ENCODE measurements at places on chromosomes 11 and 22.

DNA sequence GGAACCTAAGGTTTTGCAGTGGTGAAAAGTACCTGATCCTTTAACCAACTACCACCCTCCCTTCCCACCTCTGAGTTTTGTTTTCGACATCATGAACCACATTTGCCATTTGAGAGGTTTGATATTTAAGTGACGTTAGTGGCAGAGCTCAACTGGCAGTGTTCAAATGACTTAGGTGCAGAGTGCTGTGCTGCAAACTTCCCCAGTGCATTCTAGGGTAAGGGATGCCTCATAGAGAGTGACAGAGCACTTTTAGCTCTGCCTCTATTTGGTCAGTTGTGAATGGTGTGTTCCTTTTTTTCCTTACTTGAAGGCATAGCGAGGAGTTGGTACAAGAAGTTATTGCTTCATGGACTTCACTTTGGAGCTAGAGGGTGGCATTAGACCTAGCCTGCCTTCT, 9.4 kb downstream of the BMAL1 start:
- no peak for DNase-seq

- no peak for DNase-seq
Observed at GRCh38 chr11:68353669-68354068, 41.3 kb downstream of the LRP5 start.

DNA sequence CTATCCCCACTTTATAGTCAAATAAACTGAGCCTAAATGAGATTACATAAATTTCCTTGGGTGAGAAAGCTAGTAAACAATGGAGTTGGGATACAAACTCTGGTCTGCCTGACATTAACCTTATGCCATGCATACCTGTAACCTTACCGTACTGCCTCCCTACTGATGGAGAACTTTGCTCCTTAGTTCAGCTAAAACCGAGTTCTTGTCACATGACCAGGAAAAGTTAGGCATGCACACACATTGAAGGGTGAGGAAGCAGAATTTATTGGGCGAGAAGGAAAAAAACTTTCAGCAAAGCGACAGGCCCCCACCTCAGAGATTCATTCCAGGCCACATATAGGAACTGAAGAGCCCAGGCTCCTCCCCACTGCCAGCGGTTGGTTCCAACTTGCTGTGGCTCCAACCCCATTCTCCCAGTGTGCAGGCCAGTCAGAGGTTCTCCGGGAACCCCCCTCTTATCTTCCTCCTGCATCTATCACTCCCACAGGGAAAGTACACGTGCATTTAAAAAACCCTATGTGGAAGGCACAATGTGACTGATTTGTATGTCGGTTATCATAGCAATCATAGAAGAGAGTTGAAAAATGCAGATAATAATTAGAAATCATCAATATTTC, 3.2 kb upstream of the PIWIL4 start:
- DNase-seq, result no peak

GRCh38 chr11:133172349-133172748, 360.0 kb downstream of the OPCML start:
- no peak for DNase-seq

GRCh38 chr11:88475991-88476418, 138.5 kb upstream of the CTSC start:
- DNase-seq, result no peak

DNA sequence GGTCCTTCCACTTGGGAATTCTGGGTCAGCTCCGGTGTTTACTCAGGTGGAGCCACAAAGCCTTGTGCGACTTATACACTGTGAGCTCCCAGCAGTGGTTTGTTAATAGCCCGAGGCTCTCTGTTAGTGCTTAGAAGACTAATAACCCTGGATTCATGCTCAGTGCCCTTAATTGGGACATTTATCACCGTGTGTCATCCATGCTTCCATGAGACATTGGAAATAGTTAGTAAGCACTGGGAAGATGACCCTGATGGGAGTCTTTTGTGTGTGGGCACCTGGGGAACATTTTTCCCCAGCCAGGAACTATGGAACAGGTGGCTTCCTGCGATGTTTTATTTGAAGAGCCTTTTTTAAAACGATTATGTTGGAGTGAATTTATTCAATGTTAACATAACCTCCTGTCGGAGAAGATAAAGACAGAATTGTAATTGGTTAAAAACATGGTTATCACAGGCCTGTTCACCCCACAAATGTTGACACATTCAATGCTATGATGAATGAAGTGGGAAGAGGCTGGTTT, 188.9 kb downstream of the MYO18B start:
- DNase-seq, result no peak

GRCh38 chr22:21098099-21098671, 52.4 kb downstream of the LRRC74B start:
- no peak for DNase-seq

DNA sequence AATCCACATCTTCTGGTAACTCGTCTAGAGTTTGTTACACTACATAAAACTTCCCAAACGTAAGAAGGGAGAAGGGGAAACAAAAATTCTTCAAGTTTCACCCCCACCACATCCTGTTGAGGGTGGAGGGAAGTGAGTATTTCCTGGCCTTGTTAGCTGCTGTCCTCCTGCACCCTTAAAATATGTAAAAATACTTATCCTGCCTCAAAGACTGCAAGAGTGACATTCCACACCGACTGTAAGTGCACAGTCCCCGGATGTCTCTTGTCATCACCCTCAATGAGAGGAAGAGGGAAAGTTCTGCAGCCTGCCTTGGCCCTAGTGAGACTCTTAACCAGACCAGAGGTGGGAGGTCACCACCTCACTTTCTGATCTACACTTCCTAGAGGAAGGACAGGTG, 3.3 kb downstream of the TMEM121B start:
- no peak for DNase-seq

GRCh38 chr11:111236383-111236782, 9.1 kb upstream of the POU2AF2 start:
- no peak for DNase-seq

GRCh38 chr11:132712466-132712865, 819.8 kb downstream of the OPCML start:
- no peak for DNase-seq

- no peak for DNase-seq
Observed at GRCh38 chr22:45376009-45376408, 37.4 kb downstream of the SMC1B start.

GRCh38 chr11:129804012-129804411, 11.6 kb upstream of the TMEM45B start:
- DNase-seq, result no peak

GRCh38 chr11:115503083-115503885, 931 bp downstream of the CADM1 start:
- DNase-seq, result no peak

GRCh38 chr11:3153291-3153861, 11.7 kb downstream of the OSBPL5 start:
- no peak for DNase-seq

DNA sequence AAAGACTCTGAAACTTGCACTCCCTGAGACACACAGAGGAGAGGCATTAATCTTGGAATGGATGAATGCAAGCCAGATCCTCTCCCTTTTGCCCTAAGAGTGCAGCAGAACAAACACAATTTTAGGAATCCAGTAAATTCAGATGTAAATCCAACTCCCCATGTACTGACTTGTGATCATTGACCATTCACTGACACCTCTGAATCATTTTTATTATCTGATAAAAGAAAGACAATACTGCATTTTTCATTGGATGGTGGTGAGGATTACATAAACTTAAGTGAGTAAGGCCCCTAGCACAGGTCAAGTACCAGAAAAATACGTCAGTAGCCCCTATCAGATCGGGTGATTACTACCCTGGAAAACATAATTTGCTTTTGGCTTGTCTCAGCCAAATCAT, 782.9 kb upstream of the API5 start:
- DNase-seq, result no peak

DNA sequence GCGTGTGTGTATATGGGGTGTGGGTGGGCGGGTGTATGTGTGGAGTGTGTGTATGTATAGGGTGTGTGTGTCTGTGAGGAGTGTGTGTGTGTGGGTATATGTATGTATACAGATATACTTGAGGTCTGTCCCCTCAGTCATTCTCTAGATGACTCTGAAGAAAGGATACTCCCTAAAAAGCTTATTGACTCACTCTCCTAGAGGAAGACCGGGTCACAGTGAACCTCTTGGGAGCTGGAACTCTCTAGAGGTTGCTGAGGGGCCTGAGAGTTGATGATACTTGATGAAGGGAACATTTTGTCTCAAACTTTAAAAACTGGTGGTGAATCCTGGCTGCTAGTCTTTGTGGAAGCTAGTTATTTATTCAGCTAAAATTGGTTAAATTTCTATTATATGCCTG, 15.1 kb downstream of the STX3 start:
- DNase-seq, result no peak

GRCh38 chr22:17265649-17266248, 46.5 kb upstream of the ADA2 start:
- no peak for DNase-seq

- DNase-seq, result no peak
Observed at GRCh38 chr11:6561288-6561687, 42.1 kb downstream of the RRP8 start.

DNA sequence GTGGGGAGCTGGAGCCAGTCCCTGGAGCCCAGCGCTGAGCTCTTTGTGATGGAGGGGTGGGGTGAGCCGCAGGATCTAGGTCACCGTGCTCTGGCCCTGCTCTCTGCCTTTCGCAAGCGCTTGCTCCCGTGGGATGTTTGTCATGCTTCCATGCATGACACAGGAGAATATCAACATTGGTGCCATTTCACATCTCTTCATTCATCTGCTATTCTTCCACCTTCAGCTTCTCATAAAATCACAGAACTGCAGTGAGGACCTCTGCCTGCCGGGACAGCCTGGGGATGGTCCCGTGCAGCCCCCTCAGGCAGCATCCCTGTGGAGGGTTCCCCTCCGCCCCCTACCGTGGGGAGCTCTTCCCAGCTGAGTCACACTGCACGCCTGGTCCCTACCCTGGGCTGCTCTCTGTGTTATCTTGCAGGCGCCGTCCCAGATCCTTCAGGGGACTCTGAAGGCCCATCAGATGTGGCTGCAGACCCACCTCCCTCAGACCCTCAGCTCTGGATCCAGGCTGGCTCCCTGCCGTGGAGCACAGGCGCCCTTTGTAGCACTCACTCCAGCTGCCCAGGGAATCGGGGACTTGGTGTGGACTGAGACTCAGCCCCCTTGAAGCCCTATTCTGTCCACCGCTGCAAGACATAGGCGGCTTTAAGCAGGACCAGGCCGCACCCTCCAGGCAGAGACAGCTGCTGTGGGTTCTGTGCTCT, 5.1 kb upstream of the SEPTIN5 start:
- no peak for DNase-seq
